ENCODE measurements at places on chromosomes 2 and 18.

DNA sequence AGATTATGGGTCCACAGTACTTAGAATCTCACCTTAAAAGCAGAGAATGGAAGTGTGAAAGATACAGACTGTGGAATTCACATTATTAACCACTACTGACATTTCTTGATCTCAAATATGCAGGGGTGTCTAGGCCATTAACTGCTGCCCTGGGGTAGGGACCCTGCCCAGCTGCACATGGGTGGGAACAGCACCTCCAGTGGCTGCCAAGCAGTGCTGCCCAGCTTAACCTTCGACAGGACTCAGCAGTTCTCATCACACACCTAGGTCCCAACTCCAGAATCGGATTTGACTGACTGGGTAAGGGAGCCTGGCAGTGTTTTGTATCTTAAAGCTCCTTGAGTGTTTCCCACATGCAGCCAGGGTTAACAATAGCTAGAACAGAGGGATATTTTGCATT is 14.9 kb downstream of the ERFE start:
- DNase-seq: no peak

- no peak for DNase-seq
These were observed 30.0 kb upstream of the SCRN3 start for GRCh38 chr2:174365571-174365970.

DNA sequence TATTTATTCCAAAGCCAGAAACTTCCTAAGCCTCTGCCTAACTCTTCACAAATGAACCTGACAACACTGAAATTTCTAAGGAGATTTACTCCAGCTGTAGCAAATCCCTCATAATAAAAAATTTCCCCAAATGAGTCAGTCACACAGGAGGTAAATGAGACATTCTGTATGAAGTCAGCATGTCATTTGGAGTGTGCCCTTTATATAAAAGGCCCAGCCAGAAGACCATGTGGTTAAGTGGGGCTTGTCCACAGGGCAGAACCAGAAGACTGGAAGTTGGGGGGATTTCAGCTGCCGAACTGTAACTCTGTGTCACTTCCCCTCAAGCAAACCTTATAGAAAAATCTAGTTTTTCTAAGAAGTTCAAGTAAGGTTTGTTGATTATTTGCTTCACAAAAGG is 30.2 kb downstream of the NRP2 start:
- no peak for DNase-seq

DNA sequence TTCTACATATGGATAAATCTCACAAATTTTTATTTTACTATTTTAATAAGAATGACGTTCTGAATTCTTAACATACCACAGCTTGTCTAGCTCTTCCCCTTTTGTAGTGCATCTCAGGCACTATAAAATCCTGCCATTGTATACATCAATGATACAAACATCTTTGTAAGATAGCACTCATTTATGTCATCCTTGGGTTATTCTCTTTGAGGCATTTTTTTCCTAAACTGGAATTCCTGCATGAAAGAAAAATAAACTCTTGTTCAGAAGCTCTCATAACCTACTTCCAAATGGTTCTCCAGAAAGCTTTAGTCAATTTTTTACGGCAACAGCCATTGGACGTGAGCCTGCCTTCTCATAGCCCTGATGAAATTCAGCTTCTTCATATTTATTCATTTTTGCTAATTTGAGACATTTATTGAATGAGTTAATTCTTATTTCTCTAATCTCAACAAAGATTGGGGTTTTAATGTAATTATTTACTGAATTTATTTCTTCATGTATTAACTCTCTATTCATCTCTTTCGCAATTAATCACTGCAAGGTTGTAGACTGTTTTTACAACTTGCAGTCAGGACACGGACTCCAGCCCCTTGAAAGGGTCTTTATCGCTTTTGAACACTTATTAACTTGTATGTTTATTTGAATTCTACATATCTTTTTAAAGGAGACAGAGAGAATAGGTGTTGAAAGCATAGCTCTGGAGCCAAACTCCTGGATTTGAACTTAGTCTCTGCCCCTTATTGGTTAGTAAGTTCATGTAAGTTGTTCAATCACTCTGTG is 57.6 kb upstream of the PARD3B start:
- DNase-seq: no peak

GRCh38 chr2:177989029-177989885 is 83.3 kb downstream of the PDE11A start:
- no peak for DNase-seq

DNA sequence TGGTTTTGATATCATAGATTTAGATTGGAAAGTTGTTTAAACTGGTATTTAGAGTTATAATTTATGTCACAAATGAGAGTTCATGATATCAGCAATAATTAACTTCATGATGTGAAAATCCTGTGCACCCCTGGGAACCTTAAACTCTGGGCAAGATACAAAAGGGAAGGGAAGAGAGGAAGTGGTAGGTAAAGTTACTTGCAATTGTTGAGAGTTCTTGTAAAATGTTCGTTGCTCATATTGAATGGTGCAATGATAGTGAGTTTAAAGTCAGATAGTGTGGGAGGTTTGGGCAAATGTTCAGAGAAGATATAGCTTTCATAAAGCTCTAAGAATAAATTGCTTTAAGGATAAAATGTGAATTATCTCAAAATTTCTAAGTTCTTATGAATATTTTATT is 75.4 kb downstream of the SP110 start:
- no peak for DNase-seq

DNA sequence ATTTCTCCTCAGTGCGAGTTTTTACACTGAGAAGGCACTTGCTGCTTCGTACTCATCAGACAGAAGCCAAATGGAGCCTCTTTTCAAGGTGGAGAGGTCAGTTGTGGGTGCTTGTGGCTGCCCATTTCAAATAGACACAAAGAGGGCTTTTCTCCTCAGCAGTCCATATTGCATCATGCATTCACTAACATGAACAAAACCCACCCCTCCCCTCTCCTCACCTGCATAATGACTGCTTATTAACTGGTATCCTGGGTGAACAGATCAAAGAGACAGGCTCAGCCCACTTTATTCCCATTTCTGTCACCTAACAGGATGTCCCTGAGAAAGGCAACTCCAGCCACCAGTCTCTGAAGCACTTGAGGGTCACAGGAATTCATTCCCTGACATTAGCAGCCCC is 28.9 kb downstream of the KLF7 start:
- no peak for DNase-seq

- no peak for DNase-seq
These were observed 241.5 kb downstream of the ICOS start for GRCh38 chr2:204177977-204178522.

DNA sequence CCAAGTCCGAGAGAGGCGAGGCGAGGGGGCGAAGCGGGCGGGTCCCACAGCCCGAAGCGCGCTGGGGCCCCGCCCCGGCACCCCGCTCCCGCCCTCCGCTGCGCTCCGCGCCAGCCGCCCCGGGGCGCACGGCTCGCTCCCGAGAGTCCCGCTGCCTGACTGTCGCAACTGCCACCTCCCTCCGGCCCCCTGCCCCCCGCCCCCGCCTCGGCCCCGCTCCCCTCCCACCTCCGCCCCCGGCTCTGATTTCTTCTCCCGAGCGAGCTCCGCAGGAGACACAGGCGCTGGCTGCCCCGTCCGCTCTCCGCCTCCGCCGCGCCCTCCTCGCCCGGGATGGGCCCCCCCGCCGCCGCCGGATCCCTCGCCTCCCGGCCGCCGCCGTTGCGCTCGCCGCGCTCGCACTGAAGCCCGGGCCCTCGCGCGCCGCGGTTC is at the start of gene WNT6:
Gene WNT6 (plus strand): TSS at position 250 of the 432 bp plus-strand sequence. CDS start 233 bp downstream, outside the sequence.
- DNase-seq: no peak

DNA sequence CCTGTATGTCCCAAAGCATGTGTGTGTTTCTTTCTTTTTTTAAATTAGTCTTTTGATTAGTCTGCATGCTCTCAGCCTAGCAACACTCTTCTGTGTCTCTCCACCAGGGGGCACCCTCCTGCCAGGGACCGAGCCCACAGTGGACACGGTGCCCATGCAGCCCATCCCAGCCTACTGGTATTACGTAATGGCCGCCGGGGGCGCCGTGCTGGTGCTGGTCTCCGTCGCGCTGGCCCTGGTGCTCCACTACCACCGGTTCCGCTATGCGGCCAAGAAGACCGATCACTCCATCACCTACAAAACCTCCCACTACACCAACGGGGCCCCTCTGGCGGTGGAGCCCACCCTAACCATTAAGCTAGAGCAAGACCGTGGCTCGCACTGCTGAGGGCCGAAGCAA is 93.8 kb downstream of the NRP2 start:
- peak; percentile 36 for DNase-seq

- DNase-seq: no peak
These were observed 463.1 kb downstream of the PIK3C3 start for GRCh38 chr18:42418121-42418520.

All from 8988T (cell line).